ENCODE measurements at places on chromosomes 6 and 20.

- DNase-seq = no peak
Observed at GRCh38 chr6:166389119-166389518, 6.4 kb upstream of the MPC1 start.

DNA sequence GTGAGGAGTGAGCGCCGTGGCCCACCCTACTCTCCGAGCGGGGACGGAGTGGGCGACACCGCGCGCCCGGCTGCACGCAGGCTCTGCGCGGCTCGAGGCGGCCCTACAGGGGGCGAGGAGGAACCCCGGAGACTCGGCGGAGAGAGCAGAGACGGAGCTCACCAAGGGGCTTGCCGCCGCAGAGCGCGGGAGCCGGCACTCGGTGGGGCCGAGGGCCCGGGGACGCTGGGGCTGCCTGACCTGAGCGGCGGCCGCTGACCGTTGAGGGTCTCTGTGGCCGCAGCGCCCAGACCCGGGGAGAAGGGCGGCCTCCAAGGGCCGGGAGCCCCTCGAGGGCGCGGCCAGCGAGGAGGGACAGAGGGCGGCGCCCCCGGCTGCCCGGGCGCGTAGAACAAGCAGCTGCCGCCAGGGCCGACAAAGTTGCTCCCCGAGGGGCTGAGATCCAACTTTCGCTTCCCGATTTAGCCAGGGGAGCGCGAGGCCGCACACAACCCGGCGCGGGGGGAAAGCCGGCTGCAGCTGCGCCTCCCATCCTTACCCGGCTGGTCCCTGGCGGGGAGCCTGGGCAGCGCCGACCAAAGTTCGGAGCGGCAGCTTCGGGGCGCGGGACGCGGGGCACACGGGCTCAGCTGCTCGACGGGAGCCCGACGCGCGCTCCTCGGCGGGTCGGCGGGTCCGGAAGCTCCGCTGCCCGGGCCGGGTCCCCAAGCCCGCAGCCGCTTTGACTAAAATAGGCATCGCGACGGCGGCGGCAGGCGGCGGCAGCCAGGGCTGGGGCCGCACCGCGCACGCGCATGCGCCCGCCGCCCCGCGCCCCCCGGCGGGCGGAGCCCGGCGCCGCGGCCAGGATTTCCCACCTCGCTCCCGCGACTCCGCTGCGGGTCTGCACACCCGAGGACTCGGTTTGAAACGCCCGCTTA, 43.1 kb downstream of the POPDC3 start:
- peak; percentile 47 for DNase-seq

DNA sequence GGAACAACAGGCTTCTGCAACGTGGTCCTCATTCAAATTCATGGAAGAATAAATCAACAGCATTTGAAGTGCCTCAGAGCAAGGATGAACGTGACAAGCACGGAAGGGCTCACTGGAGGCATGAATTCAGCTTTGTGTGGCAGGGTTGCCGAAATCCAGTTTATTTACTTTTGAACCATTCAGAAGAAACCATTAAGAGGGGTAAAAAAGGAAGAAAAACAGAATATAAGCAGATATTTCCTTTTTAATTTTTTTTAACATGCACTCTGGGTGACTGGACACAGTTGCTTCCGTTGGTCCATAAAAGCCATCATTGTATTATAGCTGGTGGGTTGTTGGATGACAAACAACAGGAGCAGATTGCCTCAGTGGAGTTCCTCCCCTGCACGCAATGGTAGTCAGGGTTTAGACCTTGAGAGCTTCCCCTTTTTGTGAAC, 17.3 kb upstream of the SNRPB2 start:
- DNase-seq = no peak

DNA sequence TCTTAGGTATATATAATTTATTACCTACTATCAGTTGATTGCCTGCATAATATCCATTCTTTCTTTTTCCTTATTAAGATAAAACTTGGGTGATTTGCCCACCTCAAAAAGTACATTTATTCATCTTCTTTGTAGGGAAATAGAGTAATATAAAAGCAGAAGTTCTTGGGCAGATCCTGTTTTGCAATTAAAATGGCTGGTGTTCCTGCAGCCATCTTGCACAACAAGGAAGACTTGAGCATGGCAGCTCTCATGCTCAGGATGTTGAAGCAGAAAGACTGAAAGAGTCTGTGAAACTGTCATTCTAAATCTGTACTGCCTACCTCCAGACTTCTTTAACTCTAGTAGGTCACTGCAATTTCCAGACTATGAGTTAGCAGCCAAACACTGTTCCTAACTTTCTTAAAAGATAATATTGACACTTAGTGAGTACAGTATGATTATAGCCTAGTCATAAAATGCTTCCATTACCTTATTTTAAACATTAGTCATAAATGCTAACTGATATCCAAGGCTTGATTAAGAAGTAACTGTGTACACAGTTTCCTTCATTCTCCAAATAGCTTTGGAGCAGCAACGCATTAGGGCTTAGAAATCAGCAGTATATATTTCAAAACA, 24.6 kb upstream of the HTR1B start:
- no peak for DNase-seq

GRCh38 chr6:43713643-43714310, 26.2 kb upstream of the MRPS18A start:
- DNase-seq = peak; percentile 52

GRCh38 chr6:168163096-168163731, 84.2 kb upstream of the FRMD1 start:
- DNase-seq = no peak

DNA sequence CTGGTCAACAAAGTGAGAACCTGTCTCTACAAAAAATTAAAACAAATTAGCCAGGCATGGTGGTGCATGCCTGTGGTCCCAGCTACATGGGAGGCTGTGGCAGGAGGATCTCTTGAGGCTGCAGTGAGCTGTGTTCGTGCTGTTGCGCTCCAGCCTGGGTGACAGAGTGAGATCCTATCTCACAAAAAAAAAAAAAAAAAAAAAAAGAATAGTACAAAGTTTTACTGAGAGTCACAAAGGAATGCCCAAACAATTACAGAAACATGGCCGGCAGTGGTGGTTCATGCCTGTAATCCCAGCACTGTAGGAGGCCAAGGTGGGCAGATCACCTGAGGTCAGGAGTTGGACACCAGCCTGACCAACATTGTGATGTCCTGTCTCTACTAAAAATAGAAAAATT, 14.8 kb upstream of the DSTN start:
- DNase-seq = no peak

DNA sequence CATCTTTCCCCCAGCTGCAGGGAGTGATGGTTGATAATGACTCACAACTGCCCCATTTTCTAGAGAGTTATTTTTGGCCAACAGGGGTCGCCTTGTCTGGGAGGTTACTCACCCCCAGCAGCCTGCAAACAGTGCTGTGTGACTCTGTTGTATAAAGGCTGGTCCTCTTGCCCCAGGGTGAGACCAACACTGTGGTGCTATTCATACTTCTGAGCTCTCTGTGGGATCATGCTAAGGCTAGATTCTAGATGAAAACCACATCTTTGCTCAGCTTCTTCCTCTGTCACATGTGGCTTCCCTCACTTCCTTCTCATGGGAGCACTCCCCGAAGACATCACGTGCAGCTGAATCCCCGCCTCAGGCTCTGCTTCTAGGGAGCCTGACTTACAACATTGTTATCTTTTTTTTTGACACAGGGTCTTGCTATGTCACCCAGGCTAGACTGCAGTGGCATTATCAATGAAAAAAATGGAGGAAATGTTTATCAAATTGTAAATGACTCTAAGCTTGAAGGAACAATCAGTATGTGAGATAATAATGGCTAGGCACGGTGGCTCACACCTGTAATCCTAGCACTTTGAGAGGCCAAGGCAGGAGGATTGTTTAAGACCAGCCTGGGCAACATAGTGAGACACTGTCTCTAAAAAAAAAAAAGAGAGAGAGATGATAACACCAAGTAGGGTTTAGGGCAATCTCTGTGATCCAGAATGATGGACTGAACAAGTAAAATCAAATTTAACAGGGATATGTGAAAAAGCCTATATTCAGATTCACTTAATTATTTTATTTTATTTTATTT, 55.7 kb upstream of the SLC23A2 start:
- peak; percentile 67 for DNase-seq

DNA sequence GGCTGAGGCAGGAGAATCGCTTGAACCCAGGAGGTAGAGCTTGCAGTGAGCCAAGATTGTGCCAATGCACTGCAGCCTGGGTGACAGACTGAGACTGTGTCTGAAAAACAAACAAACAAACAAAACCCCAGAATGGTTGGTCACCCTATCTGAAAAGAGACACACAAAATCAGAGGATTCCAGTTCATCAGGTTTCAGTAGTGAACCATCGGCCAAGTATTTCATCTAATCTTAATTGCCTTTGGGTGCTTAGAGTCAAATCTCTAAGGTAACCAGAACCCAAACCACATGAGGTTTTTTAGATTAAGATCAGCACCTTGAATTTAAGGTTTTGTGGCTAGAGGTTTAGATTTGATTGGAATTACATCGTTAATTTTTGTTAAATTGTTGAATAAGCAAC, 8.3 kb upstream of the ZBTB2 start:
- DNase-seq = no peak

GRCh38 chr6:9927275-9927674, 487.6 kb downstream of the TFAP2A start:
- no peak for DNase-seq

DNA sequence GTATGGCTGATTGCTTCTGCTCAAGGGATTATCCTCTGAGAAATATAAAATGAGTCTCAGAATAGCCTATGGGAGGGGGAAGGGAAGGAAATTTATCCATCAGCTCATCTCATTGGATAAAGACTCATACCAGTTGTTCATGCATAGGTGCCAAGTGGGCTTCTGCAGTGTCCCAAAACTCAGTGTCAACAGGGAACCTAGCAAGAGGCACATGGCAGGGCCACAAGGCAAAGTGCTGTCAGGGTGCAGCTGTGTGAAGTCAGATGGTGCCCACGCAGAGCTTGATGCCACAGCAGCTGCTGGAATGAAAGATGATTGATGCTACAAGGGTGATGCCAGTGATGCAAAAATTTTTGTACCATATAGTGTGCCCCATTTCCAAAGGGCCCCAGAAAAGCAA, 3.2 kb upstream of the CHD6 start:
- DNase-seq = no peak

GRCh38 chr6:124797224-124797623, 165.0 kb upstream of the RNF217 start:
- no peak for DNase-seq

DNA sequence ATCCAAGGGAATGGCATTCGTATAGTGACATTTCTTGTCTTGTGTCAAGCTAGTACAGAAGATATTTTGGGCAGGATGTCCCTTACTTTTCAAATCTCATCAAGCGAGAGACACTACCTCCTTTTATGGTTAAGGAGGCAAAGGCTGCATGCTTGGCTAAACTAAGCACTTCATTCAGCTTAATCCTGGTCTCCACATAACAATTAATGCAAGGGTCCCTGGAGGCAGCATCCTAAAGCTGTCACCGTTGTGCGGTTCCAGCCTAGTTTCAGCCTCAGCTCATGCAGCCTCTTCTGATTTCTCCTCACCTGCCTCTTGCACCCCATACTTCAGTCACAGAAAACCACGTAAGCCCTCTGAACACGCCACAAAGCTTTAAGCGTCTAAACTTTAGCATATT, 67.1 kb upstream of the SLC22A23 start:
- DNase-seq = no peak

DNA sequence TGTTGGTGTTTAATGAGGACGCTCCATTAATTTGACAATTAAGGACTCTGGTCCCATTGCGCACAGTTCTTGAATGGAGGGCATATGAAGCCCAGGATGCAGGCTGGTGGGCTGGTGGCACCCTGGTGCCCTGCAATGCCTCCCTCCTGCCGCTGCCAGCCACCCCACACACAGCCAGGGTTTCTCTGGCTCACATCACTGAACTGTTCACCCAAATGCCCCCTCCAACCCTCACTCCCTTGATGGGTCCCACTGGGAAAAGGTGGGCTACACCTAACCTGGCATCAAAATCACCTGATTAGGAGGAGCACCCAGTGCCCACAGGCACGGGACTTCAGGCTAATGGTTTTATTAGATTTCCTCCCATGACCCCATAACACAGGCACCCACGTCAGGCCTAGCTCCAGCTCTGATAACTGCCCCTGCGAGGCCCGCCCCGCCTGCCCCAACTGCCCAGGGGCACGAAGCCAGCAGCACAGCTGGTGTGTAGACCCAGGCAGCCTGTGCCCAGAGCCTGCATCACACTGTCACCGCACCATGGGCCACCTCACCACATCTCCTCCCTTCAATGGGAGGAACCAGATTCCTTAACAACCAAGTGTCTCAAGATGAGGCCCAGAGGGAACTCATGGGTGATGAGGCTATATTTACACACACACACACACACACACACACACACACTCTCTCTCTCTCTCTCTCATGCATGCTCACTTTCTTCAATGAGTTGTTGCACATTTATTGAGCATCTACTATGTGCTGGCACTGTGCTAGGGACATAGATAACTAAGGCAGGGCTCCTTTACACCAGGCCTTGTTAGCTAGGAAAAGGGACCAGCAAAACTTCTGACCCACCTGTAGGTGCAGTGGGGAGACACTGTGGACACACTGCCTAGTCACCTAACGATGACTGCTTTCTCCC, 107.3 kb downstream of the NOL4L start:
- no peak for DNase-seq

DNA sequence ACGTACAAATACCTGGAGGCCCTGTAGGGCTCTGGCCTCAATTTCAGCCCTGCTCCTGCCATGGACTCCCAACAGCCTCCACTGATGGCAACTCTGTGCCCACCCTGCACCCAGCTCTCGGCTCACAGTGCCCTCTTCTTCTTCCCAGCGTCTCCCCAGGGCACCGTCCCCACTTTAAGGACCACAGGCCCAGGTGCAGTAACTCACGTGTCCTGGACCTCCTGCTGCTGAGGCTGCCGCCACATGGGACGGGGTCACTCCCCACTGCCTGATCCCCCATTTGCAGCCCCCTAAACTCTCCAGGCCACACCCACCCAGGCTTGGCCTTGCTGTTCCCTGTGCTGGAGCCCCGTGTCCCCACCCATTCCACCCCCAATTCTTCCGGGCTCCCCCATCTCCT, 223.4 kb downstream of the PREX1 start:
- no peak for DNase-seq

DNA sequence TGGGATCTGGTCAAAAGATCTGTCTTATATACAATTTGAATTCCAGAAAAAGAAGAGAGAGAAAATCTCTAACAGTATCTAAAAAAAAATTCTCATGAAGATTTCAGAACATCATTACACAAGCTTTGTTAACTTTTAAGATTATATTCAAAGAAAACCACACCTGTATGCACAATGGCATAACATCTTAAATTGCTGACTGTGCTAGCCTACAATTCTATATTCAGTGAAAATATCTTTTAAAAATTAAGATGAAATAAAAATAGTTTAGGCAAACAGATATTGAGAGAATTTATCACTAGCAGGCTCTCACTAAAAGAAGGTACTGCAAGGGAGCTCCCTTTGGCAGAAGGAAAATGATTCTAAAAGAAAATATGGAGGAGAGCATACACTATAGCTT, 100.3 kb downstream of the BCKDHB start:
- no peak for DNase-seq

DNA sequence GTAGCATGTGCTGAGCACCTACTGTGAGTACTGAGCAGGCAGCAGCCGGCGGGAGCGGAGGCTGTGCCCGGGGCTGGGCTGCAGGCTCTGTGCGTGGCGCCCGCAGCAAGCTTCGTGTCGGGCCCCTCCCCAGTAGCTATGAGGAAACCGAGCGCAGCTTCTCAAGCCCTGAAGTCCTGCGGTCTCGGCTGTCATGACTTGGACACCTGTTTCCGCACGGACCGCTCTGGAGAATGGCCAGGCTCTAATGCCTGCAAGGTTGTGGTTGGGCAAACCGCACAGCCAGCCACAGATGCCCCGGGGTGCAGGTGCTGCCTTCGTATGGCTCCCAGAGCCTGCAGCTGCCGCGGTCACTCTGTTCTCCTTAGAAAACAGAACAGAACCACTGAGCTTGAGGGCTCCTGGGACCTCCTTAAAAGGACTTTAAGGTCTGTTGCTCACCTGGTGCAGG, 33.7 kb downstream of the PYGB start:
- peak; percentile 92 for DNase-seq

GRCh38 chr6:38697846-38698245, 5.1 kb downstream of the GLO1 start:
- no peak for DNase-seq

Data from GM12865 (cell line).